ENCODE measurements at places on chromosomes 6 and 20. TPM values are rescaled to one million over a fixed set of nuclear protein-coding genes. Genes with fewer than 3 reads are reported as not detected.
A peak's percentile ranks its signal among the peaks of the same experiment; 100 is the strongest.

SIRPG gene
- not detected for total RNA-seq

DNA sequence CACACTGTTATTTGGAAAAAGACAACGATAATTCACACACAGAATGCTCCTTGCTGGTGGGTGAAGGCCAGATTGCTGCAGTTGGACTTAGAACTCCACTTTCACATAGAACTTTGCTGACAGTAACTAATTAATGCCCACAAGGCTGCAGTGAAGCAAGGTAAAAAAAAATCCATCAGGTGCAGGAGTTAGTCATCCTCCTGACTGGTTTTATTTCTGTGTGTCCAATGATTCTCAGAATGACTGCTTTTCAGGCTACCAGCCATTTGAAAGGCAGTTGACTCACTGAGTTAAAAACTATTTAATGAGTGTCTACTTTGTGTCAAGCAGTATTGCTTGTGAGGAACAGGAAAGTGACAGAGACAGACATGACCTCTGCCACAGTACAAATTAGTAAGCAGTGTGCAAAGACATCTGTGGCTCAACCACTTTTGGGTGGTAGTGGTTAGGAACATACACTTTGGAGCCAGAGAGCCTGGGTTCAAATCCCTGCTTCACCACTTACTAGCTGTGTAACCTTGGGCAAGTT lies 41.9 kb downstream of the ELOVL5 start:
- no peaks in the 10 kb centered on the region for H3K36me3 ChIP-seq
- H3K27me3 ChIP-seq: no peaks in the 10 kb centered on the region
- H3K4me3 ChIP-seq: no peak overlapping the region
- DNase-seq: peak; percentile 61
- H3K4me1 ChIP-seq: peaks cover 79% of the 10 kb centered on the region

DNA sequence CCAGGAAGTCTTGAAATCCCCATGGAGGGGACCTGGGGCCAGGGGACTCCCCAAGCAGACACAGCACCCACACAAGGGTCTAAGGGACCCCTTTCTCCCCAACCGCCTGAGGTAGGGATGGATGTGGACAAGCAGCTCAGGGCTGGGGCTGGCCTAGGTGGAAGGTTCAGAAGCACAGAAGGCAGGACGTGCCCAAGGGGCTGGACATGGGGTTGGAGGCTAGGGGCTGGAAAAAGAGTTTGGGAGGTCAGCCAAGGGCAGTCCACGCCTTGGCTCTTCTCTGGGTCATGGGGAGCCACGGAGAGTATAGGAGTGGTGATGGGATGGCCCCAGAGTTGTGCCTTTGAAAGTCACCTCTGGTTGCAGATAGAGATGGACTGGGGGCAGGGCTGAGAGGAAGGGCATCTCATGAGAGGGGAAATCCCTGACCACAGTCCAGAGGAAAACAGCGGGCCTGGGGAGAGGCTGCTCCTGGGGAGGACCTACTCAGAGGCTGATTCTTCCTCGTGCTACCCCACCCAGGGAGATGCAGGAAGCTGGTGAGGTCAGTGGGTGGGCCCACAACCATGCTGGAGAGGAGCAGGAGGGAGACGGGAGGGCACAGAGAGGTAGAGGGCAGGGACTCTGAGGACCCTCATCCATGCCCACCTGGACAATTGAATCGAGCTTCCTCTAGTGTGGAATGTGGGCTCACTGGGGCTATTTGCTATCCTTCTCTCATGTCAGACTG lies 2.5 kb upstream of the HSPA12B start:
- H3K27ac ChIP-seq: no peak overlapping the region
- no peak overlapping the region for H3K4me3 ChIP-seq
- no peak for DNase-seq
- H3K36me3 ChIP-seq: no peaks in the 10 kb centered on the region
- 0 out of 2 replicates have a peak, but pooled peaks cover 3% of the 10 kb centered on the region for H3K4me1 ChIP-seq
- H3K27me3 ChIP-seq: peaks cover 6% of the 10 kb centered on the region

DNA sequence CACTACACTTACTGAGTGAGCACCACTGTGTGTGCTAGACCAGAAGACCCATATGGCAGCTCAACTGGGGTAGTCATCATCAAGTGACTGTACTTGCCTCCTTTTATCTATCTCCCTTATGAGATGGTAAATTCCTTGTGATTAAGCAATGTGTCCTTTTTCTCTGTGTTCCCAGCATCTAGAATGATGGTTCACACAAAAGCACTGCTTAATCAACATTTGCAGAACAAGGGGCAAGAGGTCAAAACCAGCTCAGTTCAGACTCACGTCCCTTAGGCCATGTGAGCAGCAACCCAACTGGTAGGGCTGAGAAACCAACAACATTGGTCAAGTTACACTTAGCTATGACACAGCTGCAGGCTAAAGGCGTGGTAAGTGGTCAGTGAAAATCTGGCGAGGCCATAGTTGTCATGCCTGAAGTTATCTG lies 10.0 kb downstream of the TRAM2 start:
- peaks cover 35% of the 10 kb centered on the region for H3K4me1 ChIP-seq
- no peak overlapping the region for H3K27ac ChIP-seq

DNA sequence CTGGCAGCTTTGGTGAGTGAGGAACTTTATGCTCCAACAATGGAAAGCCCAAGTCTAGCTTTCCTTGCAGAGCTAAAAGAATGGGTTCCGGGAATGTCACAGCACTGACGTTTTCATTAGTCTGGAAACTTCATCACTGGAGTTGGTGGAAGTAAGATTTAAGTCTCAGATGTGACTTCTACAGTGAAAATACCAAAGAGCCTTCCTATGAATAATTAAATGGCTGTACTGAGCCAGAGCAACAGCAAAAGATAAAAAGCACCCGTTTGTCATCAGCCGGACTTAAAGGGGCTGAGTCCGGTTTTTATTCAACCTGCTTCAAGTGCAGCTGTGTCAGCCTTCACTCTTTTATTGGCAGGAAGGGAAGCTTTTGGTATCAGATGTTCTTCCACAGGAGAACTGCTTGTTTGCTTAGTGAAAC lies 46.5 kb upstream of the SHLD1 start:
- no peaks in the 10 kb centered on the region for H3K4me1 ChIP-seq
- H3K4me3 ChIP-seq: no peak overlapping the region

DNA sequence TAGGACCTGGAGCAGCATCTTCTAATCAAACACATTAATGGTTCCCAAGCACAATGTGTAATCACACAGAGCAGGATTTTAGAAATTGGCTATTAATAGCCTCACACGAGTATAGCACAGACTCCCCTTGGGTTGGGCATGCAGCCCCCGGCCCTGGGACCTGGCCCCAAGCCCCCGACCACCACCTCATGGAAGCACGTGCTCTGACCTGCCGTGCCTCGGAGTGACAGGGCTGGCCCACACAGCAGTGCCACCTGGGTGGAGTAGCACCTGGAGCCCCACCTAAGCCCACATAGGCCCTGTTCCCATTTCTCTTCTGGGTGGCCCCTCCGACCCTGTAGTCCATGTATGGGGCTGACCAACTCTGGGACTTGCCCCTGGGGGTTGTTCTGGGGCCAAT lies 171.8 kb downstream of the TTLL2 start:
- no peak overlapping the region for H3K4me3 ChIP-seq
- DNase-seq: no peak
- no peaks in the 10 kb centered on the region for H3K36me3 ChIP-seq
- no peaks in the 10 kb centered on the region for H3K4me1 ChIP-seq

DNA sequence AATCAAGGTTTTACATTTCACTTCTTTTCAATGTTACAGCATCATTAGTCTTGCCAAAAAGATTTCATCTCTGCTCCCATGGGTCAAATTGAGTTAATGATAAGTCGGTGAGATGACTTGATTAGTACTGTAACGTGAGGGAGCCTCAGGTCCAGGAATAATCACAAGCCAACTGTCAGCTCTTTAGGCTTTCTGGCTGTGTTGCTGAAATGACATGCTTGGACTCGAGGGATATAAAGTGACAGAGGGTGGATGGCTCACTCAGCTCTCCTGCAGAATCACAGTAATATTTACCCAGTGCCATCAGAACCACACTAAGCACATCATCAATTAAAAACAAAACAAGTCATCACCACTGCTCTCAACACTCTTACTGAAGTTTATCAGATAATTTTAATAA lies 196.2 kb upstream of the THEMIS start:
- H3K4me1 ChIP-seq: no peaks in the 10 kb centered on the region
- no peak overlapping the region for H3K27ac ChIP-seq
- H3K27me3 ChIP-seq: no peaks in the 10 kb centered on the region
- no peaks in the 10 kb centered on the region for H3K36me3 ChIP-seq
- no peak overlapping the region for H3K4me3 ChIP-seq

TNF gene
- total RNA-seq: 0.64 TPM

DNA sequence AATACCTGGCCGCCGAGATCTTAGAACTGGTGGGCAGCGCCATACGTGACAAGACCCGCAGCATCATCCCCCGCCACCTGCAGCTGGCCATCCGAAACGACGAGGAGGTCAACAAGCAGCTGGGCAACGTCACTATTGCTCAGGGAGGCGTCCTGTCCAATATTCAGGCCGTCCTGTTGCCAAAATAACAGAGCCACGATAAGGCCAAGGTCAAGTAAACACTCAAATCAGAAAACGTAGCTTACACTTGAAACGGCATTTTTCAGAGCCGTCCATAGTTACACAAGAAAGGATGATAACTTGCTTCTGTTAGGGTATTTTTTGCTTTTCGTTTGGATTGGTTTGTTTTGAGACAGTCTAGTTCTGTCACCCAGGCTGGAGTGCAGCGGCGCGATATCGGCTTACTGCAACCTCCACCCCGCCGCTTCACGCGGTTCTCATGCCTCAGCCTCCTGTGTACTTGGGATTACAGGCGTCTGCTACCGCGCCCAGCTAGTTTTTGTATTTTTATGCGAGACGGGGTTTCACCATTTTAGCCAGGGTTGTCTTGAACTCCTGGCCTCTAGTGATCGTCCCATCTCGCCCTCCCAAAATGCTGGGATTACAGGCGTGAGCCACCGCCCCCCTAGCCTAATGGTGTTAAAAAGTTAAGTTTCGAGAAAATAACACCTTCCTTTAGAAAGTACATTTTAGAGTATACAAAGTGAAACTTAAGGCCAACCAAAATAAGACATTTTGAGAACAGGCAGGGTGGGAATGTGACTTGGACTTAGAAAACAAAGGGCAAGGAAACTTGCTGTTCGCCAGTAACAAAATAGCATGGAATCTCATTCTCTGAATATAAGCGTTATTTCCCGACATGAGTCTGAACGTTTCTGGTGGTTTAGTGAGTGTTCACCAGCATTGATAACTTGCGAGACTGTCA lies 42.8 kb upstream of the HFE start:
- H3K27ac ChIP-seq: peak overlapping the region; percentile 99
- peak overlapping the region; percentile 52 for H3K4me3 ChIP-seq
- no peaks in the 10 kb centered on the region for H3K27me3 ChIP-seq
- no peak for DNase-seq

DNA sequence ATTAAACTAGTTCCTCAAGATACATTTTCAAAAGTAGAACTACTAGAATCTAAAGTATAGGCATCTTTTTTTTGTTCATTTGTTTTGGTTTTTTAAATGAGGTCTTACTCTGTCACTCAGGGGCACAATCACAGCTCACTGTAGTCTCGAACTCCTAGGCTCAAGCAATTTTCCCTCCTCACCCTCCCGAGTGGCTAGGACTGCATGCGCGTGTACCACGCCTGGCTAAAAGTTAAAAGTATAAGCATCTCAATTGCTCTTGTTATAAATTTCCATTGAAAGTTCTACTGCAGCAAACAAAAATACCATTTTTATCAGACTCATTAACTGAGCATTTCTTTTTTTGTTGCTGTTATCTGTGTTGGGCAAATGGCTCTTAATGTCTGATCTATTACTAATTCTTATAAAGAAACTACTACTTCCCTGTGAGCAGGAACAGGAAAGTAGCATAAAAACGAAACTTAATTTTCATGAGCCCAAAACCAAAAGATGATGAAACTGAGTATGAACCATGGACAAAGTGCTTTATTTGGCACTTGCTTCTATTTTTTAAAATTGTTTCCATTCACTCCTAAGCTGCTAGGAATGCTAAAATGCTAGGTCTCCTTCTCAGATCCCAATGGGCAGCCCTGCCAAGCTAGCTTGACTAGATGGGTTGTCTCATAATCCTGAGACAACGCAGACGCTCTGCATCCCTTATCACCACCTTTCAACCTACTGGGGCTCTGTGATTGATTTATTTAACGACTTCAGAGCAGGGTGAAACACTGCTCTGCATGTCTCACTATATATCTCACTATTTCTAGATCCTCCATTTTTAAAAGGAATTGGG lies 36.9 kb downstream of the TRPC4AP start:
- no peak for DNase-seq
- no peaks in the 10 kb centered on the region for H3K4me1 ChIP-seq
- no peak overlapping the region for H3K4me3 ChIP-seq
- H3K27ac ChIP-seq: no peak overlapping the region
- no peaks in the 10 kb centered on the region for H3K27me3 ChIP-seq

FAM162B gene
- total RNA-seq: not detected

- peaks cover 9% of the 10 kb centered on the region for H3K27me3 ChIP-seq
- no peak overlapping the region for H3K27ac ChIP-seq
- no peaks in the 10 kb centered on the region for H3K4me1 ChIP-seq
- no peak for DNase-seq
- H3K36me3 ChIP-seq: no peaks in the 10 kb centered on the region
Measured at GRCh38 chr6:166253778-166254204, 54.4 kb downstream of the PRR18 start.

- no peaks in the 10 kb centered on the region for H3K4me1 ChIP-seq
- H3K27me3 ChIP-seq: no peaks in the 10 kb centered on the region
- no peak overlapping the region for H3K4me3 ChIP-seq
- DNase-seq: no peak
- H3K27ac ChIP-seq: no peak overlapping the region
Measured at GRCh38 chr6:2055911-2056310, 189.5 kb downstream of the GMDS start.

- H3K27ac ChIP-seq: no peak overlapping the region
- H3K27me3 ChIP-seq: peaks cover 4% of the 10 kb centered on the region
- H3K4me3 ChIP-seq: no peak overlapping the region
- no peaks in the 10 kb centered on the region for H3K36me3 ChIP-seq
- no peaks in the 10 kb centered on the region for H3K4me1 ChIP-seq
Measured at GRCh38 chr6:110250838-110251237, 70.6 kb downstream of the CDC40 start.

DNA sequence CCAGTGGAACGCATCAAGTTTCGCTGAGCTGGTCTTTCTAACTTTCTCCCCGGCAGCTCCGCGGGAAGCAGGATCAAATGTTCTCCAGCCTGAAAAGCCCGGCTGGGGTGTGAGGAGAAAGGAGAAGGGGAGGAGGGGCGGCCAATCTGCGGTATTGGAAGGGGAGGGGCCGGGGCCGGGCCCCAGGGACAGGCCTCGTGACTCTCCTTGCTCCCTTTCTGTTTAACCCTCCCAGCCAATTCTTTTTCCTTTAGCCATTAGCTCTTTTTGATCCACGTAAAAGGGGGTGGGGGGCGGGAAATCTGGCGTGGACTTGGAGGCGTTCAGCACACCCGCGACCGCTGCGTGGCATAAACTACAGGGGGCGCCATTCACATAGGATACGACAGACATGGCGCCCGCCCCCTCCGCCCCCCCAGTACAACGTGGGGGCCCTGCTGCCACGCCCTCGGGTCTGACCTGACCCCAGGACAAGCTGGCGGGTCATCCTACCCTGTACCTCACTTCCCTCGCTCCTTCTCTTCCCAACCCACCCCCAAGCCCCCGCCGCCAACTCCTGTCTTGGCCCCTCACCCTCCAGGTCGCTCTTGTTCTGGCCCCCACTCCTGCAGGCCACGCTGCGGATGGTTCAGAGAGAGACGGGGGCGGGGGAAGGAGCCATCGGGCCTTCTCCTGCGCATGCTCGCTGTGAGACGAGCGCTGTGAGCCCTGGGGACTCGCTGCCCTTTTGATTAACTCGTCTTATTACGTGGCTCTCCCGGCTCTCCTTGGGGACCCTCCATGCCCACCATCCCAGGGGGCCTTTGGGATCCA lies 7.8 kb upstream of the MDGA1 start:
- no peaks in the 10 kb centered on the region for H3K36me3 ChIP-seq
- peaks cover 5% of the 10 kb centered on the region for H3K4me1 ChIP-seq
- H3K27me3 ChIP-seq: no peaks in the 10 kb centered on the region
- peak overlapping the region; percentile 50 for H3K4me3 ChIP-seq
